ENCODE measurements at places on chromosomes 5 and 9. TPM values are rescaled to one million over a fixed set of nuclear protein-coding genes. Genes with fewer than 3 reads are reported as not detected.

Gene DAB2
- 9.9 TPM for total RNA-seq

Gene FBP2
- total RNA-seq = not detected

Gene SLC36A3
- not detected for total RNA-seq

- no peak for DNase-seq
Measured at GRCh38 chr5:53373451-53374158, 106.8 kb upstream of the FST start.

DNA sequence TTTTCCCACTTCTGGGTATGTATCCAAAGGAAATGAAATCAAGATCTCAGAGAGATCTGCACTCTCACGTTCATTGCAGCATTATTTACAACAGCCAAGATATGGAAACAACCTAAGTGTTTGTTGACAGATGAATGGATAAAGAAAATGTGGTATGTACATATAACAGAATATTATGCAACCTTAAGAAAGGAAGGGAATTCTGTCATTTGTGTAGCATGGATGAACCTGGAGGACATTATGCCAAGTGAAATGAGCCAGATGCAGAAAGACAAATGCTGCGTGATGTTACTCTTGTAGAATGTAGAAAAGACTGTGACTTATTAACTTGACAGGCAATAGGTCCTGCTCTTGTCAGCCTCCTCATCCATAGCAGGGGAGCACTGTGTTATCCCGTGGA lies 31.4 kb downstream of the PPARGC1B start:
- DNase-seq = no peak

GRCh38 chr5:68369457-68370125 lies 154.0 kb downstream of the PIK3R1 start:
- no peak for DNase-seq

Gene GZMA
- not detected for total RNA-seq

- DNase-seq = no peak
Measured at GRCh38 chr5:91388362-91388761, 5.2 kb upstream of the ARRDC3 start.

DNA sequence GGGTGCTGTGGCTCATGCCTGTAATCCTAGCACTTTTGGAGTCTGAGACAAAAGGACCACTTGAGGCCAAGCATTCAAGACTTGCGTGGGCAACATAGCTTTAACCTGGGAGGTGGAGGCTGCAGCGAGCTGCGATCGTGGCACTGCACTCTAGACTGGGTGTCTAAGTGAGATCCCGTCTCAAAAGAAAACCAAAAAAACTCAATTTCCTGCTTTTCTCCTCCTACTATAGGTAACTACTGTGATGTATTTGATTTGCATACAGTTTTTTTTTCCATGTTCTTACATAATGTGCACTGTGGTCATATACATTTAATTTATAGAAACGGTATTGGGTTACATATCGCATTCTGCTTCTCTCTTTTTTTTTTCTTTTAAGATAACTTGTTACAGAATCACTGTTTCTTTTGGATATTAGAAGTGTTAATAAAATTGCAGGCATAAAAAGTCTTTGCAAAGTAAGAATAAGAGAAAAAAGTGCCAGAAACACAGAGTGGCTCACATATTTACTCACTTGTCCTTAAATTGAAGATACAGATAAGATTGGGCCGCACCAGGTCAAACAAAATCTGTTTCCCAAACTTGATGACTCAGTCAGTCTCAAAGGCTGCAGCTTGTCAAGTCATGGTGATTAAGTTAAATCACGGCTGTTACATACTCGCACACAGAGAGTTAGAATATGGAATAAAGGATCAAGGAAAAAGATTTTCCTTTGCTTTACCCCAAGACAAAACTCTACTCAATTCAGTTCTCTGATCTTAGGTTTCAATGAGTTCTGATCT lies 2.0 kb upstream of the PTGR1 start:
- no peak for DNase-seq

Gene DAPK1
- 47.5 TPM for total RNA-seq

DNA sequence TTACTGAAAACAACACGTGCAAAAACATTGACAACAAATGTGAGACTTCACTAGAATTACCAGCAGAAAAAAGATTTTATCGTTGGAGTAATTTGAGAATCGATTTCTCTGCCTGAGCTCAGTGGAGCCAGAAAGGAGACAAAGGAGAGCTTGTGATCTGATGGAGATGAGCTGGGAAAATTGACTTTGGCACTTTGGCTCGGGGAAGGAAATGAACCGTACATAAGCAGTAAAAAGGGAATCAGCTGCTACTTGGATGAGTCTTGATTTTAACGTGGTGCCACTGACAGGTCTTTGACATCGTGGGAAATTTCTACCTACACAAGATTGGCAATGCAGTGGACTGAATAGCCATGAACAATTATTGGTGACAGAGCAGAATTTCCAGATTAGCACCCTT lies 244.7 kb upstream of the RPS23 start:
- no peak for DNase-seq

GRCh38 chr5:87645224-87645623 lies 232.5 kb upstream of the CCNH start:
- no peak for DNase-seq

Gene SLC46A2
- not detected for total RNA-seq

GRCh38 chr9:133759146-133759900 lies 21.2 kb upstream of the SARDH start:
- DNase-seq = no peak

GRCh38 chr5:166377756-166378155 lies 1913.7 kb upstream of the WWC1 start:
- DNase-seq = no peak

DNA sequence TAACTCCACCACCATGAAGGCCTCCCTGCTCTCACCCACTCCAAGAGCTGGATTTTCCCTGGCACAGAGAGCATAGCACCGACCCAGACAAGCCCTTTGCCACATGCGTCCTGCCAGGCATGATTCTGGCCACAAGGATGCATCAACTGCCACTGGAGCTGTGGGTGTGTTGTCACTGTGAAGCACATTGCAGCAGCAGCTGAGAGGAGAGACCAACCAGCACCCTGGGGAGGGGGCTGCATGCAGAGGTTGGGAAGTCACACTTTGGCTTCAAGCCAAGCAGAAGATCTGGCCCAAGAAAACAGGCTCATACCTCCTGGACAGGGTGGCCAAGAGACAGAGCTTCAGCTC lies 22.6 kb upstream of the PTGES start:
- no peak for DNase-seq

DNA sequence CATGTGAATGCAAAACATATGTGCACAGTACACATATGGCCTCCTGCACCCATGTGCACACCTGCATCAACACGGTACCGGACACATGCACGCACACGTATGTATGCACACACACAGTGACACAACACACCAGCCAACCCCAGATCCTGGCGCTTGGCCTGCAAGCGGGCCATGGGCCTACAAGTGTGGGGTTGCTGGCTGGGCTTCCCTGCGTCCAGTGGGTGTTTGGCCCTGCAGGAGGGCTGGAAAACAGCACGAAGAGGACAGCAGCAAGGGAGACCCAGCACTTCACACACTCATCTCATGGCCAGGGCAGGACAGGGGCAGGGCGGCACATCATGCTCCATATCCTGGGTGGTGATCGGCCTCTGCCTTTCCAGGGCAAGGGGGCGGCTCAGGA lies 77.7 kb downstream of the COL5A1 start:
- no peak for DNase-seq

Gene TNFSF8
- not detected for total RNA-seq

Gene SPATA9
- total RNA-seq = not detected

DNA sequence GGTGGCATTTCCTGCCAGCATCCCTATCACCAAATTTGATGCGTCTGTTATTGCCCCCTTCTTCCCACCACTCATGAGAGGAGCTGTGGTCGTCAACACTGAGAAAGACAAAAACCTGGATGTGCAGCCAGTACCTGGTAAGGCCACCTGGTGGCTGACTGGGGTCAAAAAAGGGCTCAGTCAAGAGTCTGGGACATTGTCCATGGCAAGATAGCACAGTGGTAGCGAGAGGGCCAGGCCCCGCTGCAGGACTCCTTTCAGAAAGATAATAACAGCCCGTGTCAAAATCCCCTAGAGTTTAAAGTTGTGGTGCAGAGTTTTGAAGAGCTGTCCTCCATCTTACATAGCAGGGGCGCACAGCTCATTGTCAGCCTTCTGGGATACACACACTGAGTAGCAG lies 40.8 kb downstream of the CSF1R start:
- no peak for DNase-seq

- DNase-seq = no peak
Measured at GRCh38 chr5:77425420-77425819, 66.7 kb downstream of the WDR41 start.

DNA sequence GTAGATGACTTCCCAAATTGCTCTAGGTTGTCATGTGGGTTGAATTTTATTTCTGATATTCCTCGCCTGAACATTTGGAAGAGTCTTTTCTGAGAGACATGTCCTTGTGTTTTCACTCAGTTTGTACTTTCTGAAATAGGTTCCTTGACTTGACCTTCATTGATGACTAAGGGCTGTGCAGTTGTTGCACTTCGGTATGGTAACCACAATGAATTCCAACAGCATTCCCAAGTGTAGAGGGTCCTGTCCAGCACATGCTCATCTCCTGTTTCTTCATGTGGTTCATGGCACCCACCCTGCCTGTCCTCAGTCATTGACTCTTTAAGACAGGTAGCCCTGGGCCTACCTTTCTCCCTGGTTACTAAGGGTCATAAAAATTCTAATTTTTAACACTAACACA lies 527.8 kb downstream of the MTRR start:
- no peak for DNase-seq

Gene TAF1L
- total RNA-seq = not detected

All from neural progenitor cell (in vitro differentiated cells).